ENCODE measurements at places on chromosomes 3 and 15. TPM values are rescaled to one million over a fixed set of nuclear protein-coding genes. Genes with fewer than 3 reads are reported as not detected.

Gene LRRC31
- not detected for total RNA-seq

Gene C3orf70
- total RNA-seq, result not detected

Gene CD86
- not detected for total RNA-seq

Gene UCN2
- 9.3 TPM for total RNA-seq

Gene STAC
- 2.6 TPM for total RNA-seq

Gene U2SURP
- total RNA-seq, result 112 TPM

Gene PROS1
- total RNA-seq, result 7.6 TPM

Measured in A549 treated with CpdA at 1 μM for 4 hours (cell line).